ENCODE measurements at places on chromosomes 12 and 14.

- DNase-seq = no peak
These were observed 218.4 kb downstream of the BCAT1 start for GRCh38 chr12:24730489-24730896.

DNA sequence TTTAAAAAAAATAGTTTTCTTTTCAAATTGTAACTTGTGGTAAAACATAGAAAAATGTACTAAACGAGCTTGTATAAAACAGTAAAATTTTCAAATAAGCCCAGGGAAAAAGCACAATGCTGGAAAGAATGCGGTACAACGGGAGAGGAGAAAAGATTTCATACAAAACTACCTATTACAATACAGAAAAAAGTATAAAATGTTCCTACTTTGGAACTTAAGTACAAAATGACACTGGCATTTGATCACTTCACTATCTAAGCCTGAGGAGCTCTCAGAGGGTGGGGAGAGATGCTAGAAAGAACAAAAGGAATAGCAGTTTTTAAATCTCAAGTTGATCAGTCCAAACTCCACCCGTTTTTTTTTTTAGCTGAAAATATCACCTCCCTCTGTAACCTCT, 39.5 kb upstream of the COL2A1 start:
- DNase-seq = no peak

- DNase-seq = no peak
These were observed 56.3 kb downstream of the ABCC9 start for GRCh38 chr12:21884936-21885335.

DNA sequence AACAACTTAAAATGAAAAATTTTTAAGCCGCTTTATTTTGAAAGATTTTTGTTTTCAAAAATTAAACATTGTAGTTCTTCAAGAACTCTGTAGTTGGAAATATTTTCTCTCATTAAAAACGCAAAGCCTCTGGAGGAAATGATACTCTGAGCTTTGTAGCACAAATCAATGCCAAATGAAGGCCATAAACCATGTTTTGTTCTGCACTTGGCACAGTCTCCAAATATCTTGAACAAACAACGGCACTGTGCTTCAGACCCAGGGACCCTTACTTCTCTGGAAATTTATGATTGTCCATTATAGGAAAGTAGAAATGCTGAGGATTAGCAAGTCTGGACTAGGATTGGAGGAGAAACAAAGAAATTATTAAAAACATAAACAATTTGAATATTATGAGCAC, 160.8 kb upstream of the BMP4 start:
- DNase-seq = no peak

DNA sequence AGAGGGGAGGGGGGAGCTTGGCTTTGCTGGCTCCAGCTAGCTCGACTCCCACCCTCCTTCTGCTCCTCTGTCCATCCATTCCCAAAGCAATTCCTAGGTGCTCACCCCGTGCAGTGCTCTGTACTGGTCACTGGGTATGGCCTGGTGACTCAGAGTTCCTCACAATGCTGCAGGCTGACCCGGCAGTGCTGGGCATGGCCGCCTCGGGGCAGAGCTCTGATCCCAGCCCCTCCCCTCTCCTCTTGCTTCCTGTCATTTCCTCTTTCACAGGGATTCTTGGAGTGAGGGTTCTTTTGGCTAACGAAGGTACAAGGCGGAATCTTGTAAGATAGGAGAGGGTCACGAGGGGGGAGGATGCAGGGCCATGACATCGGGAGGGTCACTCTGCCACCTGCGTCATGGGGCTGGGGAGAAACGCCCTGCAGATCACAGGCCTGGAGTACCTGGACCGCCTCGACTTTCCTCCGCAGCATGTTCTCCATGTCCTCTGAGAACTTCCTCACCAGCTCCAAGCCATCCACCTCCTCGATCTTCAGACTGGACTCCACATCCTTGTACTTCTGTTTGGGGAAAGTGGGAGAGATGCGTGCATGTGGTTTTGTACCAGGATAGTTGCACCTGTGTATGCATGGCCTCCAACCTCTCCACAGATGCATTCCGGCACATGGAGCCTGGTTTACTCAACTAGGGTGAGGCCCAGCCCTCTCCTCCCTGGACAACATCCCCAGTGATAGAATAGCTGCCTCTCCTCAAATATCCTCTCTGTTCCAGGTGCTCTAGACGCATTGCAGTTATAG, 5.7 kb downstream of the CACNA2D4 start:
- no peak for DNase-seq
